ENCODE measurements at places on chromosomes 6 and 20. TPM values are rescaled to one million over a fixed set of nuclear protein-coding genes. Genes with fewer than 3 reads are reported as not detected.

HNF4A gene
- total RNA-seq = not detected

TFAP2B gene
- 0.56 TPM for total RNA-seq

ZKSCAN8 gene
- 29.8 TPM for total RNA-seq

DNA sequence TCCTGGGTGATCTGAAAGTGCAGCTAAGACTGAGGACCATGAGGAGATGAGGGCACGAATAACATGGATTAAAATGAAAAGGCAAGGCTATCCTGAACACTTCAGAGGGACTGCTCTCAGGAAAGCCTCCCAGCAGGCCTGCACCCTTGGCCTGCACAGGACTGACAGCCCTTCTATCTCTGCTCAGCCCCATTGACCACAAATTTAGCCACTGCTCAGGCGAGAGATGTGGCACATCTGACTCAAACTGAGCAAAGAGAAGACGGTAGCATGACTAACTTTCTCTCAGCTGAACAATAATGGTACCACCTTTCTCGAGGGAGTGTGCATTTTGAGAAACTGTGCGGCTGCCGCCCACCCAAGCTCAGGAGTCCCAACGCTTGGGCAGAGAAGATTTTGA, 257.5 kb downstream of the ADGB start:
- DNase-seq = no peak

DNA sequence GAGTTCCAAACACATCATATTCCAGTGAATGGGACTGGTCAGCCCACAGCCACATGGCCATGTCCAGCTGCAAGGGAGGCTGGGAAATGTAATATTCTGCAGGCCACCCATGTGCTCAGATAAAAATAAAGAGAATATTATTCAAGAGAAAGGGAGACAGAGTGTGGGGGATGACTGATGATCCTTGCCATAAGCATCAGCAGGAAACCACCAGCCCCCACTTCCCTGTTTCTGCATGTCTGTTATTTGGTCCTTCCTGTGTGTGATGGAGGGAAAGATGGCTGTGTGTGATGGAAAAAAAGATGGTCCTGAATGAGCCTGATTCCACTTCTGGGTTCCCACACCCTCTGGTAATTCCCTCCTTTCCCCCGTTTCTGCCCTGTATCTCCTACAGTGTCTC, 13.1 kb upstream of the RSPO4 start:
- no peak for DNase-seq

DNA sequence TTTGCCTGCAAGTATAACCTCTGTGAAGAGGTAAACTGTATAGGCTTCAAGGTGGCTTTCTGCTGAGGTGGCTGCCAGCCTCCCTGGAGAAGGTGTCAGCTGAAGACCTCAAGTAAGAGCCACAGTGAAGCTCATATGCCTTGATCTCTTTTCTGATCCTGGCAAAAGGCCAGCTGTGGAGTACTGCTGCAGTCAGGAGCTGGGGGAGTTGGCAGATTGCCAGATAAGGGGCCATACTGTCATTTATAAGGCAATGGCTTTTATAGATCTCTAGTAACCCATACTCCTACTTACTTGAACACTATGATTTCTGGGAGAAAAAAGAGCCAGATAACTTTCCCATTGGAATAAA, 8.8 kb upstream of the CEP85L start:
- peak; percentile 73 for DNase-seq

GRCh38 chr20:24627926-24628325, 158.5 kb downstream of the SYNDIG1 start:
- DNase-seq = peak; percentile 84

- DNase-seq = peak; percentile 14
These were observed 53.9 kb upstream of the LAMP5 start for GRCh38 chr20:9460518-9460917.

GRCh38 chr6:39476151-39476550, 153.6 kb upstream of the KCNK16 start:
- no peak for DNase-seq

GRCh38 chr20:49356676-49357075, 78.8 kb upstream of the ZNFX1 start:
- no peak for DNase-seq

DNA sequence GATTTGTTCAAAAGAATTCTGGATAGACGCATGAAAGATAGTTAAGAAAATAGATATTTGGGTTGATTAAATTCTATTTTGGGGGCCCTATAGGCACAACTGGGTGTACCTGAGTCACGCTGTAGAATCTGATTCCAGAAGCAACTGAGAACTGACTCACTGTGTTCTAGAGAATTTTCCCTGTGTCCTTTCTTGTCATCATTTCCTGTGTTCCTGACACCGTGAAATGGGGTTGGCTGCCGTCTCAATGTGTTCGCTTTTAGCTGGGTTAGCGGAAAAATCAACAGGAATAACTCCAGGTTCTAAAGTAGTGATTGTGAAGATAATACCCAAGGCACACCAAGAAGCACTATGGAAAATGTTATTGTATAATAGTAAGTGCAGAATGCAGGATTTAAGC, 5.0 kb downstream of the GCNT2 start:
- DNase-seq = peak; percentile 51

DNA sequence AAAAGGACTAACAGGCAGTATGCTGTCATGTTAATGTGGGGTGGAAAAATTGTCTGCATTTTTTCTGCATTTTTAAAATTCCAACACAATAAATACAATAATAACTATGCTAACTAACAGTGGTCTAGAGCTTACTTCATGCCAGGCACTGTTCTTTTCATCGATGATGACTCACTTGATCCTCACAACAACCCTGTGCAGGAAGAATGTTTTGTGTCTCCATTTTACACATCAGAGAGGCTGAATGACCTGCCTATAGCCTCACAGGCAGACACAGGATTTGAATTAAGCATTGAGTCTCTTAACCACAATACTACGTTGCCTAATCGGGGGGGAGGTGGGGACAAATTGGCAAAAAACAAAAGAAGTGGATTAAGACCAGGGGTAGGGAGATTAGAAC, 26.9 kb upstream of the FANCE start:
- DNase-seq = peak; percentile 49

GRCh38 chr6:145735356-145736165, at the start of gene EPM2A:
TSS of gene EPM2A (minus strand) at chr6:145735520. CDS start at chr6:145735498, 22 bp downstream.
- DNase-seq = peak; percentile 85

- peak; percentile 56 for DNase-seq
These were observed 30.8 kb upstream of the PPP1R3G start for GRCh38 chr6:5054245-5054873.

DNA sequence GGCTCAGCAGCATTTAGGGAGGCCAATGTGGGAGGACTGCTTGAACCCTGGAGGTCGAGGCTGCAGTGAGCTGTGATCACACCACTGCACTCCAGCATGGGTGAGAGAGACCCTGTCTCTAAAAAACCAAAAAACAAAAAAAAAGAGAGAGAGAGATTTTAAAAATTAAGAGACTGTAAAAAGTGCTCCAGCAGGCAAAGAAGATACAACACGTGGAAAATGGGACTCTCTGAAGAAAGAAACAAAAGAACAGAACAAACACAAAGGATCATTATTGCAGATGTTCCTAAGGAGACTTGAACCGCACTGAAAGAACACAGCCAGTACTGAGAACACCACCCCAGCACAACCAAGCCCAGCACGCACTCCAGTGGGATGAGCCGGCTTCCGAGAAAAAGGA, 74.2 kb downstream of the TAF4 start:
- no peak for DNase-seq
